ENCODE measurements at places on chromosomes 6 and 20. TPM values are rescaled to one million over a fixed set of nuclear protein-coding genes. Genes with fewer than 3 reads are reported as not detected.

Gene PIGT
- 12.8 TPM for total RNA-seq

Gene LCA5
- total RNA-seq: 5.8 TPM

Gene PAX1
- total RNA-seq: not detected

Gene ENPP4
- total RNA-seq: 9.9 TPM

Gene ZNF165
- total RNA-seq: 0.46 TPM

Gene DPPA5
- not detected for total RNA-seq

Gene PRDM13
- total RNA-seq: not detected

Gene TRIM31
- total RNA-seq: not detected

Data from epithelial cell of umbilical artery (primary cell).